HCT116 (cell line): ENCODE measurements at places on chromosomes 5 and 9.

- DNase-seq, result no peak
Measured at GRCh38 chr9:132311978-132312377, 42.8 kb downstream of the SETX start.

GRCh38 chr9:134575103-134575900 is 66.3 kb upstream of the COL5A1 start:
- DNase-seq, result no peak

GRCh38 chr5:147670815-147671214 is 111.7 kb downstream of the JAKMIP2 start:
- DNase-seq, result no peak

DNA sequence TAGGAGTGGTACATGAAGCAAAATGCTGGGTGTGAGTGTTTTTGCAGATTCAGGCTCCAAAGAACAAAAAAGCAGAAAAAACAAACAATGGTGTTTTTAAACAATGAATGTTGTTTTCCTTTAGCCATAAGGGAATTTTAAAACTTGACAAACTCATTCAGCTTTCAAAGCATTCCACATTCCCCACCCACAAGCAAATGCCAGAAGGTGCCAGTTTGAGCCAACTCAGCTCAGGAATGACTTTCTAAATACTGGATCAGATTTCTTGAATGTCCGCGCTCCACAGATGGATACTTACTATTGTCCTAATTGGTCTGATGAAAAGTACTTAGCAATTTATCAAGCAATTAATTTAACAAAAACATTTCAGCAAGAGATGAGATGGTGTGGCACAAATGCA is 12.9 kb upstream of the MOB3B start:
- no peak for DNase-seq

GRCh38 chr9:127277770-127278169 is 13.2 kb downstream of the GARNL3 start:
- DNase-seq, result no peak

- DNase-seq, result no peak
Measured at GRCh38 chr9:4012441-4012840, 287.4 kb downstream of the GLIS3 start.

DNA sequence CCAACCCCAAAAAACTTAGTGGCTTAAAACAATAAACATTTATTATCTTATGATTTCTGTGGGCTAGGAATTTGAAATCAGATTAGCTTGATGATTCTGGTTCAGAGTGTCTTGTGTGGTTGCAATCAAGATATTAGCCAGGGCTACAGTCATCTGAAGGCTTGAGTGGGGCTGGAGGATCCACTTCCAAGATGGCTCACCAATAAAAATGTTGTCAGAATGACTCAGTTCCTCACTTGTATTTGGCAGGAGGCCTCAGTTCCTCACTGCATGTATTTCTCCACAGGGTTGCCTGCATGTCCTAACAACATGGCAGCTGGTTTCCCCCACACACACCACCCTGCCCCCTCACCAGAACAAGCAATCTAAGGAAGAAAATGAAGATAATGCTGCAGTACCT is 98.2 kb upstream of the NIPBL start:
- no peak for DNase-seq

GRCh38 chr5:7474821-7475403 is 79.0 kb downstream of the ADCY2 start:
- DNase-seq, result no peak

DNA sequence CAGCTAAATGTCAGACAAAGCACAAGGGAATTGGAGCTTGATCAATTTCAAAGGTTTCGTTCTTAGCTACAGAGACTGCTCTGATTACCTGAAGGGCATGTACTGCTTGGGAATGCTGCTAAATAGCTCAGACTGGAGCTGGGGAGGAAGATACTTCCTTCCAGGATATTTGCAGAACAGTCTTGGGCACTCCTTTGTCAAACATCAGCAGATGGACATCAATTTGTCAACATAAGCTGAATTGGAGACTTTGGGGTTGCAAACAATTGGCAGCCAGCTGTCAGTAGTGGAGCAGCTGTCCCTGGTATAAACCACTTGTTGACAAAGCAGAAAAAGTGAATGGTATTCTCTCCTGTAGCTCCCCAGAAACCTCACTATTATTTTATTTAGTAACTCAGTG is 182.0 kb downstream of the CCDC192 start:
- DNase-seq, result no peak

GRCh38 chr5:88675168-88675707 is 207.7 kb downstream of the MEF2C start:
- DNase-seq, result no peak

- no peak for DNase-seq
Measured at GRCh38 chr9:76629205-76629990, 134.8 kb upstream of the PCA3 start.

DNA sequence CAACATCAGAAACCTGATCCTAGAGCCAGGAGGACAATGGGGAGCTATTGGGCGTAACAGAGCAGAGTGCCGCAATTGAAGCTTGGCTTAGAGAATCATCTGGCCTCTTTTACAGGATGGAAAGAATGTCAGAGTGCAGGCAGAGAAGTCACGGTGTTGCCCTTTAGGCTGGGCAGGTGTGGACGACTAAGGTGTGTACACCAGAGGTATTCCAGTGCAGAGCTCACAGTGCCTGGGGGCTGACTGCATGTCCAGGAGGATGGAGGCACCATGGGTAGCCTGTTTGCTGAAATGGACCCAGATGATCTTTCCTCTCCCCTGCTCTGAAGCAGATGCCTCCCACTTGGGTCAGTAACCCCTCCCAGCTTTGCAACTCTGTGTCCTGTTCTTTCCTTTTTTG is 48.9 kb upstream of the TBC1D2 start:
- DNase-seq, result no peak

- DNase-seq, result peak; percentile 48
Measured at GRCh38 chr9:128863647-128864046, 18.1 kb downstream of the KYAT1 start.

- no peak for DNase-seq
Measured at GRCh38 chr5:119341452-119342349, 14.1 kb upstream of the TNFAIP8 start.
